ENCODE measurements at places on chromosomes 13 and 19.

DNA sequence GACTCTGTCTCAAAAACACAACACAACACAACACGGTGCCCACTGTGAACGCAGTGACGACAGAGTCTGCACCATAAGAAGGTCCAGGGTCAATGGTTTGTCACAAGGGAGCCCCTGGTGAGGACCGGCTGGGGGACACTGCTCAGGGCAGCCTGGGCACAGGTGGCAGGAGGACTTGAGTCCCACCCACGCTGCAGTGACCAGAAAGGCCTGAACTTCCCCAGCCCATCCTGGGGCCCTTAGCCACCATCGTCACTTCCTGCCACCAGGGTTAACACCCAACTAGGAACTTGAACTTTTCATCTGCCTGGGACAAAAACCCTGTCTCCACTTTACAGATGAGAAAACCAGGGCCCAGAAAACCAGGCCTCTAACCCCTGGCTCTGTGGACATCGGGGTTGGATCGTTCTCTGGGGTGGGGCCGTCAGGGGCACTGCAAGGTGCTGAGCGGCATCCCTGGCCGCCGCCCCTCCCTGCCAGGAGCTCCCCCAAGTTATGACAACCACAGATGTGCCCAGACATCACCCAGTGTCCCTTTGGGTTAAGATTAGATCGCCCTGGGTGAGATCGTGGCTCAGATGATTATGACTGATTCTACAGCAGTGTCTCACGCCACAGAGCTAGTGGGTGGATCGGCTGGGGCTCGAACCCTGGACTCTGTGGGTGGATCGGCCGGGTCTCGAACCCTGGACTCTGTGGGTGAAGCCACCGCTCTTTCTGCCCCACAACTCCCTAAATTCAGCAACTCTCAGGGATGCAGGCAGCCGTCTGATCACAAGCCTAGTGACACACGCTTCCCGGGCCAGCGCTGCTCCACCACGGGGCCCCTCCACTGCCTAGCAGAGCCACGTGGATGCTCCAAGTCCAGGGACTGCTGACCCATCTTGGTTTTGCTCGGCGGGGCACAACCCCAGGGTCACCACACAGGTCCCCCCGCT, 14.0 kb downstream of the MOB3A start:
- DNase-seq: no peak

DNA sequence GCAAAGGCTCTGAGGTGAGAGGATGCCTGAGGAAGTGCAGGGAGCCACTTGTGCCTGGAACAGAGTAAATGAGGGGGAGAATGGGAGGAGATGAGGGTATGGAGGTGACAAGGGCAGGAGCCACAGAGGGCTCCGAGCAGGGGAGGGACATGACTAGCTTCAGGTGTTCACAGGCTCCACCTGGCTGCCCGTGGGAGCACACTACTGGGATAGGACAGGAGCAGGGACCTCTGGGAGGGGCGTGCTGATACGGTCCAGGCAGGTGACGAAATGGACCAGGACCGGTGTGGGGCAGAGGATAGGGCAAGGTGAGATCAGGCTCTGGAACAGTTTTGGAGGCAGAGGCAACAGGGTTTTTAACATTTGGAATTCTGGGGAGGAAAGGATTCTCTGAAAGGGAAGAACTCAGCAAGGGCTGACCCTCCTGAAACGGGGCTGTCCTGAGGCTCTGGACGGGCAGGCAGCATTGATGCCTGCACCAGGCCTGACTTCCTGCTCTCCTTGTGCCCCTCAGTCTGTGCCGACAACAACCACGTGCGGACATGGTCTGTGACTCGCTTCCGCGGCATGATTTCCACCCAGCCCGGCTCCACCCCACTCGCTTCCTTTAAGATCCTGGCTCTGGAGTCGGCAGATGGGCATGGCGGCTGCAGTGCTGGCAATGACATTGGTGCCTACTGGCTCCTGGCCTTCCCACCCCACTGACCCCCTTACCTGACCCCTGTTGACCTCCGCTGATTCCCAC, 11.6 kb downstream of the SHKBP1 start:
- DNase-seq: no peak

DNA sequence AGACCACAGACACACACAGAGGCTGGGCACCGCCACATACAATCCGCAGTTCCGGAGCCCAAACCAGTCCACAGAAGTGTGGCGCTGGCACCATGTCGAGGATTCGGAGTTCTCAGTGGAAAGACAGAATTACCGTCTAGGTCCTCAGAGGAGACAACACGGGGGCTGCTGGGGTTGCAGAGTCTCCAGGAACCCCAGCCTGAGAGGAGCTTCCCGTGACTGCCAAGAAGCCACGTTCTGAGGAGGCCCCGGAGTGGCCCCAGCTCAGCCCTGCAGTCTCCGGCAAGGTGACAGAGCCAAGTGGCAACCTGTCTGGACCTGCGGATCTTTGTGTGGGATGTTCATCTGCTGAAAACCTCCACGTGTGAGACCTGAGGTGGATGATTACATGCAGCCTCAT, 7.3 kb upstream of the ADPRHL1 start:
- no peak for DNase-seq

DNA sequence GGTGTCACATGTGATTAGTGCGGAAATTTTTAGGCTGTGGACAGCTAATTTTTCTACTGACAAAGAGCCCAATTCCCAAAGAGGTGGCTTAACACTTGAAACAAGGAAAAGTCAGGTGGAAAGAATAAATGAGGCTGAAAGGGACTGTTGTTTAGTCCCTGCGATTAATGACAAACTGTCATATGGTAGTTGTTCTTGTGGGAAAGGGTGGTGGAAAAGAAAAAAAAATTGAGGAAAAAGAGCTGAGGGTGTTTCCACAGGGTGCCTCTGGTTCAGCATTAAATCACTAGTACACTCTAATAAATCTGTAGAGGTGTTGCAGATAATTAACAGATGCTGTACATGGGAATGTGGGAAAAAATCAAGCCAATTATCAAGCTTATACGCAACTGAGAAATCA, 300.7 kb downstream of the DNAJC15 start:
- DNase-seq: no peak

DNA sequence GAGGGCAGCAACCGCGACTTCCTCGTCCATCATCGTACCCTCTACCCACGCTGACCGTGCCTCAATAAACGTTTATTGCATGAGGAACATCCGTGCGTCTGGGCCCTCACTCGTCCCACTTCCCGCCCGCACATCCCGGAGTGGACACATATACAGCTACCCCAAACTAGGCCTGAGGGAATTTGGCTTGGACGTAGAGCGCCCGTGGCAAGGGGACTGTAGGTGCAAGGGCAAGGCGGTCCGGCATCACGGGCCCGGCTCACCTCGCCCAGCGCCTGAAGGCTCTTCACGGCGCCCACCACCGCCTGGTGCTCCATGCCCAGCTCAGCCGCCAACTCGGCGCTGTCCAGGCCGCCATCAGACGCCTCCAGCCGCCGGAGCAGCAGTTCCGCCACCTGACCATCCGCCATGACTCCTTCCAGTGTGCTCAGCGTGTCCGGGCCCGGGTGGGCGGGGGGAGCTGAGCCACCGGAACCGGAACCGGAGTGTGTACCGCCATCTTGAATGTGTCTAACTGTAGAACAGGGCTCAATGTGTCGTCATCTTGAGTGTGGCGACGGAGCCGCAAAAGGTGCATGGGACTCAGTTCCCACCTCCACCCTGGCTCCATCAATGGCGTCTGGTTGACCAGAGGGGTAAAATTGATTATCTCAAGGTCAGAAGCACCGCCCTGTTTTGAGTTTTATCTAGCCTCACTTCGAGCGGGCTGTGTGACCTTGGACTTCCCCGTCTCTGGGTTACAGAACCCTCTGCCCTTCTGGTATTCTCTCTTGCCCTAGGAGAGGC, at the start of gene FARSA:
Gene FARSA, minus strand, starts transcription at position 425 of the 786 bp plus-strand sequence. Its CDS starts 15 bp downstream, at position 410.
- peak; percentile 89 for DNase-seq

DNA sequence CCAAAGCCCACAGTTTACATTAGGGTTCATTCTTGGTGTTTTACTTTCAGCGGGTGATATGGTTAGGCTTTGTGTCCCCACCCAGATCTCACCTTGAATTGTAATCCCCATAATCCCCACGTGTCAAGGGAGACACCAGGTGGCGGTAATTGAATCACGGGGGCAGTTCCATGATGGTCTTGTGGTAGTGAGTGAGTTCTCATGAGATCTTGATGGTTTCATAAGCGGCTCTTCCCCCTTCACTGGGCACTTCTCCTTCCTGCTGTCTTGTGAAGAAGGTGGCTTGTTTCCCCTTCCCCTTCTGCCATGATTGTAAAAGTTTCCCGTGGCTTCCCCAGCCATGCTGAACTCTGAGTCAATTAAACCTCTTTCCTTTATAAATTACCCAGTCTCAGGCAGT, 12.0 kb downstream of the FPR2 start:
- DNase-seq: no peak

DNA sequence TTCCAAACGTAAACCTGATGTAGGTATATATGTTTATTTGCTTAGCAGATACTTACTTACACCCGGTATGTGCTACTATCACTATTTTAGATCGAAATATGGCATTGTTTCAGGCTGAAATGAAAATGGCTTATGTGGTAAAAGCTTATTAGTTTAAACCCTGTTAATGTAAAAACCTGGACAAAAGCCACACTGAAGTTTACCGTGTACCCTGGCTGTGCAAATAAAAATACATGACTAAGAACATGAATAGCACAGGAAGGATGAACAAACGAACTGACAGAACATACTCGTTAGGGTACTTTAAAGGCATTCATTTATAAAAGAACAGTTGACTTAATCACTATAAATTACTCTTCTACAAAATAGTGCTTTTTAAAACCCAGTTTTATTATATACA, 6.6 kb downstream of the CLDN10 start:
- DNase-seq: no peak

- DNase-seq: no peak
Measured at GRCh38 chr19:18287836-18288772, 6.7 kb upstream of the JUND start.

GRCh38 chr19:33273881-33274662, 28.3 kb downstream of the CEBPA start:
- no peak for DNase-seq

DNA sequence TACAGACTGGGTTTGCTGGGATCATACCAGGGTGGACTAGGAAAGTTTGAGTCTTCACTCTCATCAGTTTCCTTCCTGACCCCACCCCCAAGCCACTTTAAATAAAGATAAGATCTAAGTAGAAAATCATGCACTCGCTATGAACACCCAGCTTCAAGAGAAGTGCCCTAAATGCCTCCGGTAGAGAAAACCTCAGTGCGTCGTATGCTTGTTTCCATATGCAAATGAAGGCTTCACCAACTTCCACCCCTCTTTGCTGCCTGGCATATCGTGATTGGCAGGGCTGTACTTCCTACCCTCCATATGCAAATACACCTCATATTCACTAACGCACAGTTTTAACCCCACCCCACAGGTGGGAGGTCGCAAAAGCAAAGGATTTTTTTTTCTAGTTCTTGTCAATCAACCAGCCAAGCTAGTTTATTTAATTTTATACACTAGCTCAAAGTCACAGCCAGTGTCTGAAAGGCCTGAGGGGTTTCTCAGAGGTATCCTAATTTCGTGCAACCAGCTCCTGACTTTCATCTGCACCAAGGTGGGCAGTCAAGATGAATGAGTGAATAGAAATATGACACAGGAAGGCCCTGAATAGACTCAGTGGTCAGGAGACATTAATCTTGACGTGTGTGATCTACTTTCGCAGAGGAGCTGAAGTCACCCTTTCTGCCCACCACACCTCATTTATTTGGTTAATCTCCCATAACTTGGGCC, 121.1 kb upstream of the TSHZ3 start:
- DNase-seq: no peak

GRCh38 chr13:41854758-41855157, 106.2 kb downstream of the VWA8 start:
- no peak for DNase-seq

DNA sequence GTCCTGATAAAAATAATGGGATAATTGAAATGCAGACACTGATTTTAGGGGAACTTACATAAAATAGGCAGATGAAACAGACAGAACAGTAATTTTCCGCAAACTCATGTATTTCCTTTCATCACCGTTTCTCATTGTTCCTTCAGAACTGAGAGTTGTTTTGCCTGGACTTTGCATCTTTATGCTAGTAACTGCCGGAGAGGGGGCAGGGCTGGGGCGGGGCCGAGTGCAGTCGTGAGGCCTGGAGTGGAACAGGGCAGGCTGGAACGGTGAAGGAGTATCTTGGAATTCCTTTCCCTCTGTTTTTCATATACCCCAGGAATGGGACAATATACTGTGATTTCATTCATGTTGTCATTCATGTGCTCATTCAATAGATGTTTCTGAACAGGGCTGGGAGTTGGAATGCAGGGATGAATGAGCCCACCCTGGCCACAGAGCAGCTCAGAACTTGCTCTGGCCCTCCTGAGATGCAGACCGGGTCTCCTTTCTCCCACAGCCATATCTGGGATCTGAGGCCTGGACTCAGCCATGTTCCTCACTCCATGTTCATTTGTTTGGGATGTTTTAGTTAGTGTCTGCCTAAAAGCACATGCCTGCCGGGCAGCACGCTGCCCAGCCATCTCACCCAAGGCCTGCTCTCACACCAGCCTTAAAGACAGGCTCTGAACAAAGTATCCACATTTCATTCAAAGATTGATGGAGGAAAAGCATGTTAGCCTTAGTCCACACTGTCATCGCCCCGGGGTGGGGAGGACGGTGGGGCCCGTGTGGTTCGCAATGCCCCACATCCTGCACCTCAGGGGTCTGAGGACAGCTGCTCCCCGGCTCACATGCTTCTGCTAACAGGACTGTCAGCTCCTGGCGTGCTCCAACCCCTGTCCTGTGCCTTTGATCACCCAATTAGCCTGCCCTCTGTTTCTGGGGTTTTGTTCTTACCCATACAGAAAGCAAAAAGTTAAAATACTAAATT, 92.9 kb downstream of the SOX1 start:
- no peak for DNase-seq

DNA sequence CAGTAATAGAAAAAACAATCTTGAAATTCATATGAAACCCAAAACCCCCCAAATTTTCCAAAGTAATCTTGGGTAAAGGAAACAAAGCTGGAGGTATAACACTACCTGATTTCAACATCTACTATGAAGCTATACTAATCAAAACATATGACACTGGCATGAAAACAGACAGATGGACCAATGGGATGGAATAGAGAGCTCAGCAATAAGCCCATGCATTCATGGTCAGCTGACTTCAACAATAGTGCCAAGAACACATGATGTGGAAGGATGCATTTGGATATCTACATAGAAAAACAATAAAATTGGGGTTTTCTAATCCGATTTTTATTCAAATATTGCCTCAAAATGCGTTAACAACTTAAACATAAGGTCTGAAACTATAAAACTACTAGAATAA, 32.2 kb upstream of the ZNF766 start:
- DNase-seq: no peak

GRCh38 chr19:40272261-40272660, 12.9 kb downstream of the AKT2 start:
- DNase-seq: no peak

- DNase-seq: no peak
Measured at GRCh38 chr19:38917921-38918491, 6.0 kb upstream of the CCER2 start.
